ENCODE measurements at places on chromosomes 2 and 18. TPM values are rescaled to one million over a fixed set of nuclear protein-coding genes. Genes with fewer than 3 reads are reported as not detected.

The RAB17 gene
- 0.43 TPM for total RNA-seq

The DSG4 gene
- total RNA-seq, result not detected

The SALL3 gene
- total RNA-seq, result not detected

The ARHGEF4 gene
- not detected for total RNA-seq

The AQP12A gene
- total RNA-seq, result not detected

The TSGA10 gene
- 9.8 TPM for total RNA-seq

The ACOXL gene
- not detected for total RNA-seq

The VIL1 gene
- 0.34 TPM for total RNA-seq

The MAP3K19 gene
- total RNA-seq, result not detected

The TFPI gene
- total RNA-seq, result 0.13 TPM

The CD207 gene
- total RNA-seq, result not detected

The RIT2 gene
- total RNA-seq, result not detected

DNA sequence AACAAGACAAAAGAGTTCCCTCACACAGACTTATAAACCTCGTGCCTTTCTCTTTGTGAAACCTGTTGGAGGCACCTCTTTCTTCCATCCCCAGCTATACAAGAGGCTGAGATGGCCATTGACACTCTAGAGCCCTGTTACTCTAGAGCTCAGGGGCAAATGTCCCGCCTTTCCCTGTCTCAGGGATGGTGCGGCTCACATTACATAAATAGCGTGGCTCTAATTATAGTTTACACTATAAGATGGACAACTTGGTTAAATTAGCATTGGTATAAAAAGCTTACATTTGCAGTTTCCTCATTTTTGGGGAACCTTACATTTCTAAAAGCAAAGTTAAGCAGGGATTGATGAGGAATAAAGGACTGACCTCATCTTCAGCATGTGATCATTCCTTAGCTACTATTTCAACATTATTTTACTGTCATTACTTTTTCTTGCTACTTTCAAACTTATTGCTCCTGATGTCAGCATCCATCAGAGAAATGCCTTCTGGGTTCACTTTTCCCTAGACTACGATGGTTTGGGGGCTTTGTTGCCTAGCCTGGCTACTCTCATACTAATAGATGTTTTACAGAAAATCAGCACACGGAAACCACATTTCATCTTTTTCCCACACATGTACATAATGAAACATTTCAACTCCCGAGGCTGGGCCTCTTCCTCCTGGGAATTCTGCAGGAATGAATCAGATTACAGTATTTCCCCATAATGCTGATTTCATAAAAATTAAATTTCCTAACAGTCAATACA lies 40.4 kb downstream of the FTCDNL1 start:
- no peak for ATAC-seq

DNA sequence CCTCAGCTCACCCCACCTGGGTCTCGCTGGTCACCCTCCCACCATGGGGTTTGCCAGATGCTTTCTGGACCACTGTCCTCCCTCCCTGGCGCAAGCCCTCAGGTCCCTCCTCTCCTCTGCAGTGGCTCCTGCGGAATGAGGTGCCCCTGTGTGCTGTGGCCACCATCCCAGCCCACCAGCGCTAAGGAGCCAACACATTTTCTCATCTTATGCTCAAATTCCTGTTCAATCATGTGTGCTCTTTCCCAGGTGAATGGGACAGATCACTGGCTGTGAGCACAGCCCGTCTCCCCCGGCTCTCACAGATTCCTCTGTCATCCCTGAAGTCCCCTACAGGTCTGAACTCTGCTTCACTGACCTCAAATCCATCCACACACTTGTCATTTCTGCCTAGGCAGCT lies 15.2 kb upstream of the CCDC74B start:
- ATAC-seq, result no peak

- ATAC-seq, result no peak
Measured at GRCh38 chr18:76348267-76349066, 146.6 kb downstream of the ZNF516 start.

GRCh38 chr18:35112696-35113095 lies 71.5 kb downstream of the MAPRE2 start:
- no peak for ATAC-seq

DNA sequence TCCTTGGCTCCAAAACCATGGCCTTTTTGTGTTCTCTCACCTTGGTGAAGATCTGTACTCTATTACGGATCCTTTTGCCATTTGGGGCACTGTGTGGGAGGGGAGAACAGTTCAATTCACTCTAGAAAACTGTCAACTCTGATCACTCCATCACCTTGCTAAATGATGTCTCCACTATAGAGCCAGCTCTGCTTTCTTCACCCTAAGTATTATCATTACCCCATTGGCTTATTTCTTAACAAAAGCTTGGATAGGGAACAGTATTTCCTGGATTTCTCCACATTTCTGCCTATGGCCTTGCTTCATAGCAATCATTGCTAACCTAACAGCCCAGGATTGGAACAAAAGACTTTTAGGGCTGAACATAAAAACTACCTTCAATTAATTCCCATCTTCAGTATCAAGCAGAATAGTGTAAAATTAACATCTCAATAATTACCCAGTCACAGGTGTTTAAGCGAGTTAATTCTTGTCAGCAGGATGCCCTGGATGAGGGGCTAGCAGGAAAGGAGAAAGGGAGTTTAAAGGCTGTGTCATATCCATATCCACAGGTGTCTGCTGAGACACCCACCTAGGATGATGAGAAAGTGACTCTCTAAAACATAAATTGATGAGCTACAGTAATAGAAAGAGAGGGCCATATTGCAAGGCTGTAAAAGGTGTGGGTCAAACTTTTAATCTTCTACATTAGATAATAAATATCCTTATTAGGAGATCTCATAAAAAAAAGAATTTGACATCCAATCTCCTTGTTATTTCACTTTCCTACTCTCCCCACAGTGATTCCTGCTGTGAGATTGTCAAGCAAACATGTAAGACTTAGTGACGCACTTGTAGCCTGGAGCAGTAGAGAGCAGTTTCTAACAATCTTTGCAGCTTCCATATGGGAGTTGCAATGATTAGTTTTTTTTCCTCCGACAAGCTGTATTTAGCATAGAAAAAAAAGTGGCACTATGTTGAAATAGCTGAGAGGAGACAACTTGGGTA lies 589.5 kb upstream of the NXPH2 start:
- ATAC-seq, result no peak

- peak; percentile 15 for ATAC-seq
Measured at GRCh38 chr2:28463893-28464292, 32.0 kb upstream of the PLB1 start.

DNA sequence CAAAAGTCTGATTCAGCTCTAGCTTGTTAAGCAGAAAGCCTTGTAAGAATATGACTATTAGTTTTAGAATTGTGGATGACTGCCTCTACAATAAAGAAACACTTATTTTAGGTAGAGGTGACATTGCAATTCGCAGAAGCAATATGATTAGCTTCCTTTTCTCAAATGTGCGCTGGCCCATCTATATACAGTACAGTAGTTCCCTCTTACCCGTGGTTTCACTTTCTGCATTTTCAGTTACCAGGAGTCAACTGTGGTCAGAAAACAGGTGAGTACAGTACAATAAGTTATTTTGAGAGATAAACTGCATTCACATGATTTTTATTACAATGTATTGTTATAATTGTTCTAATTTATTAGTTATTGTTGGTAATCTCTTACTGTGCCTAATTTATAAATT lies 405.1 kb downstream of the GPD2 start:
- no peak for ATAC-seq

GRCh38 chr18:43855376-43855775 lies 578.1 kb upstream of the SYT4 start:
- ATAC-seq, result no peak

DNA sequence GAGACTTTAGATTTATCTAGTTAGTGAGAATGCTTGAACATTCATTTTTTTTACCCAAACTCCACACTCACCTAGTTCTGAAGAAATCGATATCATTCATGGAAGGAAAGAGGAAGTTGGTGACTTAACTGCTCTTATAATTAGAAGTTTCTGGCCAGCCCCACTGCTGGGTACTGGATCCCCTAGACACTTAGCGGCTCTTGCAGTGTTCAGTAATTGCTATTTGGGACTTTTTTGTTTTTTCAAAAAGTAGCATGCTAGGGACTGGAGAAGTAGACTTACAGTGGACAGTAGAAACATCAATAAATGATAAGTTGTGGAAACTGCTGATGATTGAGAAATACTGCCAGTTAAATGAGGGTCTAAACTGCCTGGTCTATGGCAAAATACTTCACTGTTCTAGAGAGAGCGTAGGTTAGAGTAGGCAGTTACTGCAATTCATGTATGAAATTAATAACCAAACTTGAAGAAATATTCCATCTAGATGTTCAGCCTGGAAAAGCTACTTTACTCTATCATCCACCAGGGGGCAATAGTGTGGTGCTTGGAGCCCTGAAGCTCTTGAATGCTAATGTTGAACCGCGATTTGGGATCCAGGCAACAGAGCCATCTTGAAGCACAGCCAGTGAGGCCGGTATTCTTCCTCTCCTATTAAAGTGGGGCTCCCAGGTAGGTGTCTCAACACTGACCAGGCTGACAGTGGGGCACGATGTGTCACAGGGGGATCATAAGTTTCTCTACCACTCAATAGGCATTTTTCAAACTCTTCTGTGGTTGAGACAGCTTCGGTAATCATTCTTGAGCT lies 146.1 kb upstream of the SESTD1 start:
- peak; percentile 23 for ATAC-seq

DNA sequence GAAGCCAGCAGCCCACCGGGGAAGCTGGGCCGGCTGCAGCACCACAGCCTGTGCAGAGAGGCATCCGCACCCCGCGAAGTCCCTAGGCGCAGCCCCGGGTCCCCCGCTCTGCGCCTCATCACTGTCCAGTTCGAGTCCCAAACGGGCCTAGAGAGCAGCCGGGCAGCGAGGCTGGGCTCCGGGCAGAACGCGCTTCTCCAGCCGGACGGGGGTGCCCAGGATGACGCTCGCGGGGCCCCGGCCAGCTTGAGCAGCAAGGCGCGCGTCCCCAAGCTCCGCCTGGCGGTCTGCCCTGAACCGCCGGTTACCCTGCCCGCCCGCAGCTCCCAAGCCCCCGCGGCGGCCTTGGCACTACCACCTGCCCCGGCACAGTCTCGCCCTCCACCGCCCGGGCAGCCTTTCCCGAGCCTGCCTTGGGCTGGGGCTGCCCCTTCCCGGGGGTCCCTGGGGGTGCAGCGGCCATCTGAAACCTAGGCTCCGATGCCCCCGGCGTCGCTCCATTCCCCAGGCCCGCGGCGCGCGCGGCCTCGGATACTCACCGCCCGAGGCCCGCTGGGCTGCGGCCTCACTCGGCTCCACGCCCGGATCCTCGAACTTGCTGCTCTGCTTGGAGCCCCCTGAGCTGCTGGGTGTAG lies 591 bp downstream of the SLC16A14 start:
- ATAC-seq, result peak; percentile 38

- no peak for ATAC-seq
Measured at GRCh38 chr2:75182606-75183005, 16.7 kb downstream of the TACR1 start.

GRCh38 chr2:173752152-173752551 lies 213.0 kb downstream of the SP3 start:
- no peak for ATAC-seq

DNA sequence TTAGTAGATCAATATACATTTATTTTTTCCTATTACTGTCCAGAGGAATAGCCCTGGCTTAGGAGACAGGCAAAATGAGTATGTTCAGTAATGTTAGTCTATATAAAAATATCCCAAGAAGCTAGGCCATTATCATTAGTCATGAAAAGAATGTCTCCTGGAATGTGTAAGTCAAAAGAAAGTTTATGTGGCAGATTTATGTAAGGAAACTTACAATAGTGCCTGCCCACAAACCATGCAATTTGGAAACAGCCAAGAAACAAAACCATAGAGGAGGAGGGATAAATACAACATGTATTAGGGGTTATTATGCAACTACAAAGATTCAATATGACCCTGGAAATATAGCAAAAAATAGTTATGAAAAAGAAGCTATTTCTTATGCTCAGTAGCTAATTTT lies 96.3 kb downstream of the NOL4 start:
- no peak for ATAC-seq

GRCh38 chr2:218284106-218284811 lies 8.0 kb downstream of the TMBIM1 start:
- peak; percentile 67 for ATAC-seq

DNA sequence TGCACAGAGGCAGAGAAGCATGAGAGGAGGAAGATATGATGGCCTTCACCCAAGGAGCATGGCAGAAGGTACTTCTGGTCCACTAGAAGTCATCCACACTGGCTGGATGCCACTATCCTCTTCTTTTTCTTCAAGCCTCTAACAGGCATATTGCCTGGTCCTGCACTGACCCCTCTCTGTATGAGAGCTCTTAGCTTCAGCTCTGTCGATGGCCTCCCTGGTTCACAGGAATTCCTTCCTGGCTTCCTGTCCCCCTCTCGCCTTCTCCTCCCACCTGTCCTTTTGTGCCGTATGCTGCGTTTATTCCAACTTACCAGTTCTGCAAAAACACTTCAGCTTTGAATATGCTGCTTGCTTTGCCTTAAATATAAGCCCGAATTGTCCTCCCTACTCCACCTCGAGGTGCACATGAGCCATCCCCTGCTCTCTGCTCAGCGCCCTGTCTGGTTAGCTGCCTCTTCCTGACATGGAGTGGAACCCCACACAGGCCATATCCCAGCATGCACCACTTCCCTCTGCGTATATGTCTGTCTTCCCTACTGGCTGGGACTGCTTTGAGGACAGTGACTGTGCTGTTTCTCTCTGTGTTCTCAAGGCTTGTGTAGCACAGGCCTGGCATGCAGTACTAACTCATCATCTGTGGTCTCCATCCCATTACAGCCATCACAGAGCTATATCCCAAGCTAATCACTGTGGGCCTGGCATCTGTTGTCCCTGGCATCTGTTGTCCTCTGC lies 474.9 kb downstream of the EIPR1 start:
- no peak for ATAC-seq

Measured in activated T-helper 17 cell treated with anti-CD3 and anti-CD28 coated beads, Interleukin-2, amount 50 U/mL, for 72 hours (primary cell).